A172 (cell line): ENCODE measurements at places on chromosomes 1 and 21.

GRCh38 chr1:230548357-230548756 lies 93.9 kb upstream of the COG2 start:
- no peak for DNase-seq

GRCh38 chr21:35855484-35855883 lies 204.8 kb downstream of the SETD4 start:
- no peak for DNase-seq

DNA sequence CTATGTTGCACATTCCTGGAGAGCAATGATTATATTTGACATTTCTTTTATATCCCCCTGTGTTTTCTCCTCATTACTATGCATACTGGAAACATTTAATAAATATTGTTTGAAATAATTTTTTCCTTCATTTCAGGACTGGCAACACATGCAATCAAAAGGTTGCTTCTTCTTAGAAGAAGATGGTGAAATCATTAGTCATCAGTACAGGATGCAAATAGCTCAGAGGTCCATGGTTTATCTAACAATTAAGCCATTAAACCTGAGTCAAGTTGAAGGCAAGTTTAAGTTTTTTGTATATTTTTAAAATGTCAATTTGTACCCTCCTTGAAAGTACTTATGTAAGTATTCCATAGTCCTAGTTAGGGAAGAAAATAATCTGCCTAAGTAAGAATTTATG lies 22.5 kb downstream of the EFCAB7 start:
- no peak for DNase-seq

DNA sequence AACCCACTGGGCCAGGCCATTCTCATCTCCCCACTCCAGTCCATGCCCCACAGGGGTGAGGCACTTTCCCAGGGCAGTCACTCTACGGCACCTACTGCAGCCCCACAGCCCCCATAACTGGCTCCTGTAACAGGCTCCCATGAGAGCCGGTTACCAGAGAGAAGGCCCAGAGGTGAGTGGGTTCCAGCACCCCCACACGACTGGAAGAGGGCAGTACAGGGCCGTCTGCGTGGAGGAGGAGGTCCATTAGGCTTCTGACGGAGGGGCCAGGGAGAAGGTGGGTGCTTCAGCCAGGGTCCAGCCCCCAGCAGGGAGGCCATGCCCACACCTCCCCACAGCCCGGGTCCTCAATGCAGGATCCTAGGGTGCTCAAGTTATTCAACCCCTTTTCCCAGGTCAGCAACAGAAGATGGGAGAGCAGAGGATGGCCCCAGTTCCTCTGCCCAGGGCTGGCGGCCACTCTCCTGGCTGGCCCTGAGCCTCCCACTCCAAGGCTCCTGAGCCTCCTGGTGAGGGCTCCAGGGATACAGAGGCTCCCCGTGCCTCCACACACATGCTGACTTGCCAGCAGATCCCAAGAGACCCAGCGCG lies 1.6 kb downstream of the ACAP3 start:
- no peak for DNase-seq

DNA sequence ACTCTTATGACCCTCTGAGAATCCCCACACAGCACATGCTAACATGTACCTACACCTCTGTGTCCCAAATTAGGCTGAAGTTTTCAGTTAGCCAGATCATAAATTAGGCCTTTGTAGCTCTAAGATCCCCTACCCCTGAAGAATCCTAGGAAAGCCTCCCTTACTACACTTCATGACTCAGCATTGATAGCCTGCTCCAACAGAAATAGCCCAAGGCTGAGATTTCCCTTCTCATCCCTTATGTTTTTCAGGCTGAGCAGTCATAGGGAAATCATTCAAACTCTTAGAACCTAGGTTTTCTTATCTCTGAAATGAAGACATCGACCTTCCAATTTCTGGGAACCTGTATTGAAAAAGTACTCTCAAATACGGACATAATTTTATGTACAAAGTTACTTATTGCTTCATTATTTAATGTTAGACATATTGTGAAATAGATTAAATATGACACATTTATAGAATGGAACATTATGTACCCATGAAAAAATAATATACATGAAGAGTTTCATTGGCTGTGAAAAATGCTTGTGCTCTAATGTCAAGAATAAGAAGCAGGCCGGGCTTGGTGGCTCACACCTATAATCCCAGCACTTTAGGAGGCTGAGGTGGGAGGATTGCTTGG lies 122.4 kb upstream of the UBE2U start:
- peak; percentile 29 for DNase-seq

DNA sequence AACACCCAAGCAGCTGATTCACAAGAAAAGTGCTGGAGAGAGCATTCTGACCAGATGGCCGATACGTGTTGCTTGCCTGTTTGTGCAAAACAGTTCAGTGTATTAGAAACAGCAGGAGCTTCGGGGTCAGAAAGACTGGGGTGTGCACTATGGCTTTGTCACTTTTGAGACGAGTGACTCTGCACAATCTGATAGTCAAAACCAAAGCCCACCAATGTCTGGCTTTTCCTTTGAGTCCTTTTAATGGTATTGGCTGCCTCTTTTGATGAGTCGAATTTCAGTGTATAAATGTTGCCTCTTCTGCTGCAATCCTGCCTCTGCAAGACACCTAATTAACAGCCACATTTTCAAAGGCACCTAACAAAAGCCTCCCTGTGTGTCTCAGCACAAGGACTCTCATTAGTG lies 444.6 kb downstream of the AJAP1 start:
- DNase-seq, result no peak

- DNase-seq, result no peak
These were observed 1.6 kb upstream of the DNMT3L start for GRCh38 chr21:44263221-44263760.

- no peak for DNase-seq
These were observed 249.4 kb downstream of the DYRK1A start for GRCh38 chr21:37615962-37616361.

GRCh38 chr1:35243691-35244090 lies 24.8 kb upstream of the ZMYM4 start:
- DNase-seq, result no peak

DNA sequence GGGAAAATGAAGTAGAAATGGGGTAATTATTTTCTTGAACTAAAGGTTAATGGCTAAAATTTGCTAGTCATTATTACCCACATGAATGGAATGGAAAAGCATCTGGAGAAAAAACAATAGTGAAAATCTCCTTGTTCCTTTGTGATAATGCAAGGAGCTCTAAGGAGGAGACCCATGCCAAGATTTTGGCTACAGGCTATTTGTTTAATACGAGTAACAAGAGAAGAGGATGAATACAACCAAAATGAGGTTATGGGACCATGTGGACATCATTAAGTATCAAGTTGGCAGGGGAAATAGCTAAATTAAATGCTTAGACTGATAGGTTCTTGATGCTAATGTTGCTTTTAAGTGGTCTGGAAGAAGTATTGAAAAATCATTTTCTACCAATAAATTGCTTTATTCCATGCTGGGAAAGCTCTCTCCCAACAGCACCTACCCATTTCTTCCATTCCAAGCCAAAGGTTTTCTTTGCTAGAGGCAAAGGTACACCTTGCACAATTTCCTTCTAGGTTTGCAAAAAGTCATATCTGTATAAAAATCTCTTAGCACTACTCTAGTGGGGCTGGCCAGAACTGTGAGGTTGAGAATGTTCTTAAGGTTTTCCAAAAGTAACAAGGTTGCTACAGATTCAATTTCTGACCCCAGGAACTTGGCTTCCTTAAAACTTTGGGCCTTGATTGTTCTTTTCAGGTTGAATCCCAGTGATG lies 100.2 kb downstream of the SMYD2 start:
- no peak for DNase-seq

DNA sequence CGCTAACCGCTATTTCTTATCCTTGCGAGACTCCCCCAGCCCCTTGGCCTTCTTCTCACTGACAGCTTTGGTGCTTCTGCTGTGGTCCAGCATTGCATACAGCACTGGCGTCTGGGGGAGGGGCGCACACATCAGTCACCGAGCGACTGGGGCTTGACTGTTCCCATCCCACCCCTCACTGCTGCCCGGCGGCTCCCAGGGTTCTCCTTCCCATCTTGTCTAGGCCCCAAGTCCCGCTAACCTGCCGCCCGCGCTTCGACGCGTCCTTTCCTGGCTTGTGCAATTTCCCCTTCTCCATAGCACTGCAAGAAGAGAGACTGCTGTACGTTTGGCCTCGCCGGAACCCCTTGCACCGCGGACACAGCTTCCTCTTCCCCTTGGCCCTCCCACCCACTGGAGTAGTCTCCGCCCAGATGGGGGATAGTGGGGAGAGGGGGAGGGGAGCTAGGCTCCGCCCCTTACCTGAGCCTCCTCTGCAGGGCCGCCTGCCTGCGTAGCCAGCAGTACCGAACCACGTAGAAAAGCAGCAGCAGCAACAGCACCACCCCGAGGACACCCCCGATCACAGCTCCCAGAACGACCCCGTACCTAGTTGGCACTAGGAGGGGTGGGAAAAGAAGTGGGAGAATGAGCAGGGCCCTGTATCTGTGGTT lies 3.8 kb downstream of the MPZ start:
- DNase-seq, result no peak

DNA sequence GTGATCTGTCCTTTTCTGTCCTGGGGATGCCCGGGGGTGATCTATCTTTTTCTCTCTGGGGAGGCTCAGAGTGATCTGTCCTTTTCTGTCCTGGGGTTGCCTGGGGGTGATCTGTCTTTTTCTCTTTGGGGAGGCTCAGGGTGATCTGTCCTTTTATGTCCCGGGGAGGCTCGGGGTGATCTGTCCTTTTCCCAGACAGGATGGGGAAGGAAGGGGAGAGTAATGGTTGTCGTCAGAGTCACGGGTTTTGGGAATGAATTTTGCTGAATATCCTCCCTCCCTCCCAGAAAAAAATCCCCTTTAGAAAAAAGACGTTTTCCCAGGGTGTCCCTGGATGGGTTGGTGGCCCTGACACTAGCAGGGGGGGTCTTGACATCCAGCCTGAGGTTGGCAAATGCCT lies 91.5 kb downstream of the ARHGEF10L start:
- no peak for DNase-seq

GRCh38 chr1:191542444-191542843 lies 615.8 kb upstream of the RGS18 start:
- DNase-seq, result no peak

DNA sequence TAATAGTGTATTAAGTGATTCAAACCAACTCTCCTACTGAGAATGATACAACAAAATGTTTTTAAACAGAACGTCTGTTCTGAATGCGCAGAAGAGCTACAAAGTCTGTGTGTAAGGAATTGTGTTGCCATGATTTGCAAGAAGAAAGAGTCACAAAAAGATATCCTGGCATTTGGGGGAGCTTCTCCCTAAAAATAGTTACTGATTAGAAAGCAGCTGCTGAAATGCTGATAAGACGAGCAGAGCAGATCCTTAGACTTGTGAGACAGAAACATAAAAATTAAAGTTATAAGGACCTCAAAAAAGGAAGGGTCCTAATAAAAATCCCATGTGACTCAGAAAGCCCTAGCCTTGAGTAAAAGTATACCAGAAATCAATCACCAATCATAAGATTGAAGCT lies 54.9 kb upstream of the CRB1 start:
- no peak for DNase-seq

DNA sequence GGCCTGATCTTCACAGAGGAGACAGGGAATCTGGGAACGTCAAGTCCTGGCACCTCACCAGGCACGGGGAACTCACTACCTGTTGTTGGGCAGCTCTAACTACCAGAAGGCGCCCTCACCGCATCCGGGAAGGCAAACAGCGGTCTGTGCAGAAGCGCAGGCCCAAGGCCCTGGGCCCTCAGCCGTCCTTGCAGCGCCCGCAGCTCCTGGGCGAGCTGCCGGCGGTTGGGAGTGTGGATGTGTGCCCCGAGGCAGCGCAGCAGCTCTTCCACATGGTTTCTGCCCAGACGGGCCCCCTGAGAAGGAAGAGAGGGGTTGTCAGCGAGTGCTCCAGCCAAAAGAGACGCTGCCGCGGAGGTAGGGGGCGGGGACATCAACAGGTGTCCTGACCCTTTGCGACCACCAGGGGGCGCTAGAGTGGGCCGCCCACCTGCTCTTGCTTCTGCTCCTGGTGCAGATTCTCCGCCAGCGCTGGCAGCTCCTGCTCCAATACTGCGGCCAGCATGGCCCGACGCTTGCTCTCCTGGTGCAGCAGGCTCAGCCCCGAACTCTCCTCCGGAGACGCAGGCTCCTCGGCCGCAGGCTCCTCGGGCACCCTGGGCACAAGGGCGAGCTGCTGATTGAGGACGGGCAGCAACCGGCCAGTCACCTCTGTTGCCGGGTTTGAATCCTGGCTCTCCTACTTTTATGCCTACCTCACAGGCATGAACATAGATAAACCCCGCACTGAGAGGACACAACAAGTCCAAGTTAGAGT lies 9.3 kb downstream of the MAP3K6 start:
- no peak for DNase-seq

GRCh38 chr1:119550381-119550780 lies 43.4 kb downstream of the HSD3B1 start:
- DNase-seq, result no peak

- DNase-seq, result no peak
These were observed 1.6 kb upstream of the PLA2G2C start for GRCh38 chr1:20187813-20188454.

DNA sequence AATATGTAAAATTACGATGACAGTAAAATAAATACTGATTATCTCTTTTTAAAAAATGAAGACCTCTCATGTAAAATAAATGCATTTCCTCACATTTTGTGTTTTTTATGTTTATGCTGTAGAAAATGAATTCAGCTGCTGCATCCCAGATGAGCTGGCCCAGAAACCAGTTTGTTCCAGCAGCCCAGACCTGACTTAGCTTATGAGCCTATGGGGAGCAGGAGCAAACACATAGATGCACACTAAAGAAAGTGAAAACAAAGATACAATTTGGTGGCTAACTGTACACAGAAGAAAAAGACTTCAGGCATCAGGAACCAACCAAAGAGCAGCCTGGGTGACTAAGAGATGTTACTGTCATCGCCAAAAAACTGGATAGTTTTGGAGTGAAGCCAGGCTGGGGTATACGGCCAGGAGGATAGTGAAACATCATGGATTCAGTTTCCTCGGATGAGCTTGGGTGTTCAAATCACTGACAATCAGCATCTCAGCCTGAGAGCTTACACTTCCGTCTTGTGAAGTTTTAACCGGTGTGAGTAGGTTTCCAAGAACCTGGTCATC lies 113.9 kb upstream of the BACE2 start:
- DNase-seq, result no peak

- DNase-seq, result no peak
These were observed 22.6 kb downstream of the DMBX1 start for GRCh38 chr1:46512135-46512791.

- no peak for DNase-seq
These were observed 344.8 kb upstream of the KAZN start for GRCh38 chr1:14253676-14254075.

DNA sequence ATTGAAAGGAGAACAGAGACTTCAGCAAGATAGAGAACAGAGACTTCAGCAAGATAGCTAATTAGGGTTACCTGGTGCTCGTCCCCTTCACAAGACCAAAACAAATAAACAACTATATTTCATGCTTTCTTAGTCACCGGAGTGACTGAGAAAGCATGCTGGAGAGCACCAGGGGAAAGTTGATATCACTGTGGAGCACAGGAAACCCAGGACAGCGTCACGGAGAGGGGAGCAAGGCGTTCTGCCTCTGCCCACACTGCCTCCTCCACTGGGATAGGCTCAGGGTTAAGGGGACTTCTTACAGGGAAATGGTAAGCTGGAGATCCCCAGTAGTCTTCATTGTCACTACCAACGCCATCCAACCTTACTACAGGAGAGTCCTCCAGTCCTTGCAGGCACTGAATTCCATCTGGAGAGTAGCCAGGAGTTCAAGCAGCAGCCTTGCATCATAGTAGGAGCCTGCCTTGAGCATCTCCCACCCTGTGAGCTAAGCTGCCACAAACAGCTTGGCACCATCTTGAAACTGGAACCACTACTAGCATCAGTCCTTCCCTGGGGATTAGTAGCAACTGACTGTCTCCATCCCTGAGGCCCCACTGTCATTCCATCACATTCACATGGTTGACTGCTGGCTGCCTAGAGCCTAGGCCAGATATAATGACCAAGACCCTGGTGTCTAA lies 239.4 kb downstream of the PLPP3 start:
- DNase-seq, result no peak
